ENCODE measurements at places on chromosomes 1 and 21.

- no peak for DNase-seq
These were observed 123.2 kb downstream of the NR5A2 start for GRCh38 chr1:200150721-200151120.

DNA sequence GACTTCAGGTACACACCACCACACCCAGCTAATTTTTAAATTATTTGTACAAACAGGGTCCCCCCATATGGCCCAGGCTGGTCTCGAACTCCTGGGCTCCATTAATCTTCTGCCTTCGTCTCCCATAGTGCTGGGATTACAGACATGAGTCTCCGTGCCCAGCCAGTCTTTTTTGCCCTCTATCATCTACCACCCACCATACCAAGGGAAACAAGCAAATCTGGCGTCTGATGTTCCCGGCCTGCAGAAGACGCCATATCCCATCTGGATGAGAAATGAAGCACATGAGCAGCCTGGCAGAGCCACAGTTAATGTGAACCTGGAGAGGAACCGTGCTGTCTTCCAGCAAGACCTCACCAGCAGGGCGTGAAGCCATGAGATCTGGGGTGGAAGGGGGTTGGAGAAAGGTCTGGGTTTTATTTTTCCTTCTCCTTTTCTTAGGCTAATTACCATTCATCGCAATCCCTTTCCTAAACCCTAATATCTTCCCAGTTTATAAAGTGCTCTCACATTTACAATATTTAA, 1.8 kb upstream of the PRELP start:
- no peak for DNase-seq

DNA sequence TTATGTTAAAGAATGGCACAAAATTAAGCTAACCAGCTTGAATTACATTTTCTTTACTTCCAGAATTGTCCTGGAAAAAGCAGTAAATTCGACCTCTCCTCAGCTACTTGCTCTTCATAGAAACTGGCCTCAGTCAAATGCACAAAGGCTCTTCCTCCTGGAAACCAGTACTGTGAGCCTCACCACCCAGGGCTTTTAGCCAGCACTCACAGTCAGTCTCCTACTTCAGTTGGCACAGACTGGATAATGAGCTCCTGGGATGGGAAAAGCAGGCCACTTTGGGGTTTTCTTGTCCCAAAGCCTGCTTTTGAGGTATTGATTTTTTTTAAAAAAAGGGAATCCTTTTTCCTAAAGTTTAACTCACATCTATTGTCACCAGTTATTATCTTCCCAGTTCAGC, 40.4 kb downstream of the SCYL3 start:
- DNase-seq = no peak

- no peak for DNase-seq
These were observed 5.2 kb upstream of the ARID1A start for GRCh38 chr1:26690576-26691031.

- DNase-seq = peak; percentile 68
These were observed 910 bp upstream of the RERE start for GRCh38 chr1:8818325-8818775.

DNA sequence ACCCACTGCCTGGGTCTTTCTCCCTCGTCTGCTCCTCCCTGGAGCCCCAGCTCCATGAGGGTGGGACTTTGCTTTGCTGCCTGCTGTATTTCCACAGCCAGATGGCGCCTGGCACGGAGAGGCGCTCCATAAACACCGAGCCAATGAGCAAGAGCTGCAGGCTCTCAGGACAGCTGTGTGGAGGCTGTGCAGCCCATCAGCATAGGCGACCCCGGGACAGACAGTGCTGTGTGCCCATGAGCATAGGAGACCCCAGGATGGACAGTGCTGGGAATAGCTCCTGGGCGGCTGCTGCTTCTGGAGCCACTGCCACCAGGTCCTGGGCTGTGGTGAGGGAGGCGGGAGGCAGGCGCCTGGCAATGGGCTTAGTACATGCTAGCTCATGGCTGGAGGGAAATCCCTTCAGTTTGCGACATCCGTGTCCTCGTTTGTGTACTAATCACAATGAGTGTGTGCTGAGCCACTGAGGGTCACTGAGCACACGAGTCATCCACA, 29.2 kb downstream of the CEP104 start:
- DNase-seq = no peak

GRCh38 chr1:205709640-205710039, 29.3 kb upstream of the SLC45A3 start:
- no peak for DNase-seq

GRCh38 chr1:94644352-94644751, 102.8 kb upstream of the F3 start:
- DNase-seq = no peak

DNA sequence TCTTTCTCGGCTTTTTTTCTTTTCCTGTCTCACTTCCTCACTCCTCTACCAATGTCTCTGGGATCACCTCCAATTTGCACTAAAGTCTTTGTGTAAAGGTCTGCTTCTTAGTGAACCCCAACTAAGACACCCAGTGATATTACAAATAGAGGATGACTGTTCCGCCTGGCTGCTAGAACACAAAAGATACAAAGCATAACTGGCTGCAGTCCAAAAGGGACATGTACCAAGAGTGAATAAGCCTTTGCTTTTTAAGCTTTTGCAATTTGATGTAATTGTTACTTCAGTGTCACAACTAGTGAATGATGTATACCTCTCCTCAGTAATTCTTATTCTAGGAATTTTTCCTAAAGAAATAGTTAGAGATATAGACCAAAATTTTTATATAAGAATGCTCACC, 82.8 kb upstream of the BEND5 start:
- no peak for DNase-seq

GRCh38 chr1:56933606-56934005, 32.2 kb downstream of the C8B start:
- DNase-seq = no peak

DNA sequence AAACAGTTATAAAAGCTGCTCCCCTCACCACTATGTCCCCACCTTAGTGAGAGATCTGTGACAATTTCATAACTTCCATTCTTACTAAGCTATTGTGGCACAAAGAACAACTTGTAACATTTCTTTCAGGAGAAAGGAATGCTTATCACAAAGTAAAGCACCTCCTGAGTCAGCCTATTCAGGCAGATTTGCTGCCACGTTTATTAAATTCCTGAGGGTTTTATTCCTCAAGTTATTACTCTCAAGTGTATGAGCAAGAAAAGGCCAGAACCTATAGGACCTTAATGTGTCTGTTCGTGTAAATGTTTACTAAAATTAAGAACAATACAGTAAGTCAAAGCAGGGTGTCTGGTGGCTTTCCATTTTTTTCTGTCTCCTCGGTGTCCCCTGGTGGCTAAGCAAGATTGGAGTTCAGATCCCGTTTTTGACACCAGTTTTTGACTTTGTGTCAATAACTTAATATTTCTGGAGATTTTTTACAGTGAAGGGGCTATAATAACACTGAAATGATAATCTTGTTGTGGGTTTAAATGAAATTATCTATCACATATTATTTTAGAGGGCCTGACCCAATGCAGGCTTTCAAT, 1539.6 kb downstream of the BRINP3 start:
- DNase-seq = no peak

GRCh38 chr1:162627662-162628296, 4.5 kb upstream of the DDR2 start:
- DNase-seq = no peak

DNA sequence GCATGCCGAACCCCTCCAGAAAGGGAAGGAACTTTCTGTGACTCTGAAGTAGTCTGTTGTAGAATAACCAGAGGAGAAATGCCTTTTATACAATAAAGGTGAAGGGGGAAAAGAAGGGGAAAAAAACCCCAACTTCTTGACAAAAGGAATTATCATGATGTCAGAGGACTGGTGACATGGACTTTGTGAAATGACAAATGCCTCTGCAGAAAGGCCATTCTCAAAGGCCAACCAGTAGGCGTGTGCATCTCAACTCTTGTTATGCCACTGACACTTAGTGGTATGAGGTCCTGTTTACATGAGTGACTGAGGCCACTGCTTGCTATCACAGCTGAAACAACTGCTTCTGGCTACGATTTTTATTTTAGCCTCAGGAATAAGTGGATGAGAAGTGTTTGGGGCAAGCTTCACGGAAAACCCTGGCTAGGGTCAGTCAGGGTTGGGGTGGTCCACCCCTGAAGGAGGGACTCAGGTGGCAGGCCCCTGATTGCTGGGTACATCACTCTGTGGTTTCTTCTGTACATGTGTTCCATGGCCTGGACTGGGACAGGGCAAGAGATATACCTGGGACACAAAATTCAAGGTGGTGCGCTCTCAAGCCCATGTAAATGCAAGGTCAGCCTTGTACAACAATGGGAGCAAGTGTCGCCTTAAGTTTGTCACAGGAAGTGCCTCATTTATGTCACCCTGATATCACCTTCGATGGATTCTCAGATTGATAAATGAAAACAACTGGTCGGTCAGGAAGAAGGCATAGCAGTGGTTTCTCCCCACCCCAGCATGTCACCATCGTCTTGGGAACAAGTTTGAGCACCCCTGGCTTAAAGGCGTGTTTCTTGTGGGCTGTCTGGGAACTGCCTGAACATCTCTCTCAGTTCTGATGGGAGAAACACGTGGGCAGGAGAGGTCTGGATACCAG, 12.4 kb downstream of the RUNX1 start:
- no peak for DNase-seq

- no peak for DNase-seq
These were observed 24.9 kb upstream of the APCS start for GRCh38 chr1:159562680-159563079.

GRCh38 chr1:156247460-156248322, at the start of gene PAQR6:
TSS of gene PAQR6 (minus strand) at chr1:156248056. CDS start at chr1:156246731, 1,325 bp downstream.
- DNase-seq = no peak

GRCh38 chr1:198499588-198499987, 40.9 kb downstream of the ATP6V1G3 start:
- no peak for DNase-seq

GRCh38 chr1:109441069-109441468, 14.8 kb upstream of the PSMA5 start:
- DNase-seq = no peak

DNA sequence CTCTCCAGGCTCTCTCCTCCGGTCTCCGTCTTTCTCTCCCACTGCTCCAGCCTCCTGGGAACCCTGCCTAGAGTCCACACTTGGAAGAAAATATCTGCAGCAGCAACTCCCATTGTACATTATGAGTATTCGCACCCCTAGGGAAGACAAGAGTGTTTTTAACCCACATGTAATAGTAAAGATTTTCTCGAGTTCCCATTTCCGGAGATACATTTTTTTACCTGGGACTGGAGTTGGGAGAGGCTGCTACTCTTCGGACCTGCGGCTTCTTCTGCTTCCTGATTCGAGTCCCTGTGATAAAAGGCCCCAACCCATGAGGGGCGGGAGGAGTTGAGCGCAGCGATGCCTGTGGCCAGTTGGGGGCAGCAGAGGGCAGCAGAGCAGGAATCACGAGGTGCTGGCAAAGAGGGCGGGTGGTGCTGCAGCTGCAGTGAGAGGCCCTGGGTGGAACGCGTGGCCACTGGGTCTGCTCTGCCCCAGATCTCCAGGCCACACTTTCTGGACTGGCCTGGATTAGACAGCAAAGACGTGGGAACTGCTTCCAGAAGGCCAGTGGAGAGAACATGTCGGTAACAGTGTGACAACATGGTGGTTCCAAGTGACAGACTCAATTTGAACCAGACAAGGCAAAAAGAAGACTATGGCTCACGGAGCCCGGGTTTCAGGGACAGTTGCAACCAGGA, 221.0 kb upstream of the CSF3R start:
- DNase-seq = peak; percentile 58

GRCh38 chr1:19511116-19511515, 25.8 kb upstream of the CAPZB start:
- peak; percentile 46 for DNase-seq

DNA sequence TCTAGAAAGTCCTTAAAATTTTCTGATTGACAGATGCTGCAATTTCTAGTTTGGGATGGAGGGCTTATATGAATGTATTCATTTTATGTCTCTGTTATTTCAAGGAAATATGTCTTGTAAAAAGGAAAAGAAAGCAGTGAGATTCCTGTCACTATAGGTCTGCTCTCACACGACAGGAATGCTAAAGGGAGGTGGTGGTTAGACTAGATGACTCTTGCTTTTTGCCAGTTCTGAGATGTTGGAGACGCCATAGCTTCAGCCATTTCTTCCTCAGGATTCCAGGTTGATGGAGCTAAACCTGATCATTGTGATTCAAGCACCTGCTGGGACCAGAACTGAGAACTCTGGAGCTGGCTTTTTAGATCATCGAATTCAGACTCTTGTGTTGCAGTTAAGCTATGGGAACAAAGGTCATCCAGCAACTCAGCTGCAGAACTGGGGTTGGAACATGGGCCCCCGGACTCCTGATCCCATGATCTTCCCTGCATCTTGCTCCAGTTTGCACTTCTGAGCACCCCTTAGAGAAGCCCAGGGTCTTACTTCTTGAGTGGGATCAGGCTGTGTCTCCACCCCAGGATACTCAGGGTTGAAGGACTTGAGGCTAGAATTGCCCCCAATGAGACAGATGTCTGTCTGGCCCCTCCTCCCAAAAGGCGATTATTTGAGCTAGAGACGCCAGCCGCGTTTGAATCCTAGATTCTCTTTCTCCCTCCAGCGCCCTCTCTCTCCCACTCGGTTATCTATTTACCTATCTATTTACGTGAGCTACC, 46.7 kb upstream of the FOXO6 start:
- DNase-seq = no peak

DNA sequence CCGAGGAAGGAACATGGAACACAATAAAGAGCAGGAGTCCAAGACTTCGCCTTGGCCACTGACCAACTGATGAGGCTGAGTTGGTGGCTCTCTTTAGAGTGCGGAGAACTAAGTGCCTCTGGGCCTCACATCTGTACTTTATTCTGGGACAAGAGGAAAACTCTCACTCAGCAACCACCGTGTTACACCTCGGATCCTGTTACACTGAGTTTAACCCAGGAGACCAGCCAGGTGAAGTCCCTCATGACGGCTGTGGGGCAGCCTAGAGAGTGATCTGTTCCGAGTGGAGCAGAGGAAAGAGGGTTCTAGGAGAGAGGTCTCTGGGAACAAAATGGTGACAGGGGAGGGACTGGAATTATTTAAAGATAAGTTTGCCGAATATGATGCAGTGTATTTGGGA, 33.5 kb upstream of the AGL start:
- no peak for DNase-seq

- no peak for DNase-seq
These were observed 71.3 kb downstream of the WDR4 start for GRCh38 chr21:42807938-42808613.

DNA sequence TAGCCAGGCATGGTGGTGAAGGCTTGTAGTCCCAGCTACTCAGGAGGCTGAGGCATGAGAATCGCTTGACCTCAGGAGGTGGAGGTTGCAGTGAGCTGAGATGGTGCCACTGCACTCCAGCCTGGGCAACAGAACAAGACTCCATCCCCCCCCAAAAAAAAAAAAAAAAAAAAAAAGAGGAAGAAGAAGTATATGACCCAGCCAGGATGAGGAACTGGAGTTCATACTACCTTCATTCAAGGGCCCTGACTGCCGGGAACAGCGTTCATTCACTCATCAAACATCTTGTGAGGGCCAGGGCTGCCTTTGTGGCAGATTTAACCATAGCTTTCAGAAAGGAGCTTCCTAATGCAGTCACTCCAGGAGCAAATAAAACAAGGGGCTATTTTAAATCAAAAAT, 127.6 kb downstream of the MRPS6 start:
- peak; percentile 69 for DNase-seq

- peak; percentile 39 for DNase-seq
These were observed 6.9 kb downstream of the ACKR1 start for GRCh38 chr1:159211331-159212136.
